Dorsolateral prefrontal cortex (tissue), 122 donors: ENCODE measurements at places on chromosomes 7 and 10.

- DNase-seq, result no peak
Measured at GRCh38 chr10:25493122-25493893, 318.5 kb downstream of the GPR158 start.

- no peak for DNase-seq
Measured at GRCh38 chr7:107268594-107268993, 99.8 kb downstream of the HBP1 start.

- no peak for DNase-seq
Measured at GRCh38 chr10:116049158-116049973, 223.6 kb downstream of the GFRA1 start.

GRCh38 chr7:7639847-7640220 lies 718 bp upstream of the UMAD1 start:
- DNase-seq, result no peak

GRCh38 chr7:34752929-34753328 lies 94.9 kb downstream of the NPSR1 start:
- no peak for DNase-seq

- no peak for DNase-seq
Measured at GRCh38 chr7:157490465-157490912, 153.7 kb downstream of the DNAJB6 start.

DNA sequence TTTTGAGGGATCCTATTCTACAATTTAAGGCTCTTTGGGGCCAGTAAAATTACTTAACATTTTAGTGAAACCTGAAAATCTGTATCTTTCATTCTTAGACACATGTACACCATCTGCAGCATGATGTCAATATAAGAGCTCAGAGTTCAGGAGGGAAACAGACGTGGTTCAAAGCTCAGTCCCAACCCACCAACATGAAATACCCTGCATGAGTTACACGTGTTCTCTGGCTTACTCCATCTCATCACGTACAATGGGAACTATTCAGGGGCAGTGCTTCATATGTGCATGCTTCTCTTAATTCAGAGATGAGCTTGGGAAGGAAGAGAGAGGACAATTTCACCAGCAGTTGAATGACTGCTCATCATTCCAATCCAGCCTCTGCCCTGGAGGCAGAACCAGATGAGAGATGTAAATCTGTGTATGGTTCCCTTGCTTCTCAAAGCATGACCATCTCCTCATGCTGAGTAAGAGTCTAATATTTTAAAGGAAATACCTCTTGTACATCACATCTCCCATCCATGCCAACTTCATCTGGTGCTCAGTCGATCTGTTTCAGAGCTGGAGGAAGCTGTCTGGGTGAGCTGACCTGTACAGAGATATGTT lies 29.0 kb upstream of the ADAM12 start:
- no peak for DNase-seq

- no peak for DNase-seq
Measured at GRCh38 chr10:90227217-90227656, 525.8 kb downstream of the KIF20B start.

DNA sequence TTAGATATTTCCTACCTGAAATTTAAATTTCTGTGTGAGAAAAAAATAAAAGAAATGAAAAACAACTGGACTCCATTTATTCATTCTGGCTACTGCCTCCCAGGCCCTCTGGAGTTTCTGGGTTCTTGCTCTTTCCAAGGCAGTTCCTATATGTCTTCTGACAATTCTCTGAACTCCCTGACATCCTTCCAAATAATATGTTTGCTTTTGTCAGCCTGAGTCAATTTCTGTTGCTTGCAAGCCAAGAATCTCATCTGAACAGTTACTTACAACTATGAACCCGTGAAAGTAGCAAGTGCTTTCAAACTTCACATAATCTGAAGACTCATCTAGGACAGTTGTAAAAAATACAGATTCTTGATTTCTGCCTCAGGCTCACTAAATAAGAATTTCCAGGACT lies 216.7 kb upstream of the NPVF start:
- no peak for DNase-seq

DNA sequence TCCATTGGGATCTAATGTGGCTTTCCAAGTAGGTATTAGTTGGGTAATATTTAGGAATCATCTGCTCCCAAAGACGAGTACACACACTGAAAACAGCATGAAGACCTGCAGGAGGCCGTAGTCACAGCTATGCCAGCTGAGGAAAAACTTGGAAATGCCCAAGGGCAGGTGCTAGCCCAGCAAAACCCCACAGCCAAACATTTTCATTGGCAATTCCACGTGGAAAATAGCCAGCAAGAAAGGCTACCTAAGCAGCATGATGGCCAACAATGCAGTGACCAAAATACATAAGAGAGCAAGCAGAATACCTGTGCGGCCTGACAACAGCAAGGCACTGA lies 32.7 kb downstream of the DOCK4 start:
- DNase-seq, result no peak
